H4 (cell line): ENCODE measurements at places on chromosomes 13 and 19. TPM values are rescaled to one million over a fixed set of nuclear protein-coding genes. Genes with fewer than 3 reads are reported as not detected.

- DNase-seq, result no peak
Measured at GRCh38 chr19:4061178-4061682, 5.5 kb downstream of the ZBTB7A start.

RSPH6A gene
- total RNA-seq, result not detected in 2 replicates

CD70 gene
- 0.12 TPM in 1 of 2 replicates, not detected in the other for total RNA-seq

DNA sequence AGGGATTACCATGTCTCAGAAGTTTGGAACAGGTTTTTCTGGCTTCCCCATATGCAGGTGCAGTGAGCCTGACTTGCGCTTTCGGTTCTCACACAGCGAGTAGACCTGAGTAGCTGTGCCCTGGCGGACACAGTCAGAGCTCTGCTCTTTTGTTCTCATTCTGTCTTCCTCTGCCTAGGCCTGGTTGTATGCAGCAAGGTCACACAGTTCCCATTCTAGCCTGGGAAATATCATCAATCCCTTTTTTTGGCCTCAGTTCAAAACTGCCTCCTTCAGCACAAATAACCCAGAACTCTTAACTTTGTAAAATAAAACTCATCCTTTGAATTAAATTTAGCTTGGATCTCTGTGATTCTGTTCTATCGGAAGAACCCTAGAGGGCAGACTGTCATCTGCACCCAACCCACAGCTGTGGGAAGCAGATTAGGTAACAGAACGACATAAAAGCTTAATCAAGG, 10.2 kb downstream of the OXGR1 start:
- no peak for DNase-seq

- no peak for DNase-seq
Measured at GRCh38 chr13:94236872-94237271, 242.6 kb downstream of the DCT start.

JSRP1 gene
- total RNA-seq, result 0.66 TPM in 1 of 2 replicates, not detected in the other

- no peak for DNase-seq
Measured at GRCh38 chr13:96862999-96863398, 131.3 kb downstream of the OXGR1 start.
